ENCODE measurements at places on chromosomes 2 and 18. TPM values are rescaled to one million over a fixed set of nuclear protein-coding genes. Genes with fewer than 3 reads are reported as not detected.

Gene SLC14A1
- total RNA-seq = 167 TPM

Gene KCNIP3
- total RNA-seq = 0.65 TPM

Gene MARCO
- not detected for total RNA-seq

Gene COLEC11
- 1.4 TPM for total RNA-seq

Gene FEV
- total RNA-seq = not detected

Gene ANKRD23
- 1.7 TPM for total RNA-seq

Gene MROH2A
- not detected for total RNA-seq

Gene DNAJC27
- total RNA-seq = 4.7 TPM

Gene TBC1D8
- 12.1 TPM for total RNA-seq

Gene AQP12B
- total RNA-seq = not detected

Gene KCNJ13
- total RNA-seq = not detected

Gene GALNT14
- total RNA-seq = 5.3 TPM

Gene ZNF892
- total RNA-seq = 5.5 TPM

Gene RHOB
- total RNA-seq = 121 TPM

Gene DNAH7
- total RNA-seq = 0.46 TPM

Gene RBM44
- total RNA-seq = 0.33 TPM

Gene SOCS6
- 42.7 TPM for total RNA-seq

Gene SNORC
- 1.6 TPM for total RNA-seq

Gene ALK
- 0.07 TPM for total RNA-seq

Gene NR4A2
- total RNA-seq = 0.40 TPM

Gene CYRIA
- 5.5 TPM for total RNA-seq

Gene CTDP1
- total RNA-seq = 25.7 TPM

Gene PSMA8
- total RNA-seq = not detected

Gene SCN3A
- total RNA-seq = 0.40 TPM

Gene MEP1B
- not detected for total RNA-seq

Gene SAG
- total RNA-seq = not detected

Gene TRAF3IP1
- total RNA-seq = 12.0 TPM

Gene EPB41L3
- total RNA-seq = 3.6 TPM

Gene UCN
- total RNA-seq = 0.85 TPM

Gene PRKAG3
- 0.52 TPM for total RNA-seq

Gene MTIF2
- 27.1 TPM for total RNA-seq

Gene NT5DC4
- 0.33 TPM for total RNA-seq

Gene WIPF1
- total RNA-seq = 16.9 TPM

Gene LGALSL
- 7.4 TPM for total RNA-seq

Gene ABCB11
- total RNA-seq = 0.13 TPM

Gene SPC25
- 1.1 TPM for total RNA-seq

Gene ATF2
- 39.2 TPM for total RNA-seq

Gene PLA2R1
- 33.7 TPM for total RNA-seq

Gene NEB
- total RNA-seq = 0.33 TPM

Gene CRYBA2
- total RNA-seq = not detected

Gene MTLN
- total RNA-seq = 39.7 TPM

Gene LTBP1
- 565 TPM for total RNA-seq

Gene CPO
- not detected for total RNA-seq

Gene ITGB6
- total RNA-seq = 0.40 TPM

Data from smooth muscle cell of the pulmonary artery (primary cell).